ENCODE measurements at places on chromosomes 2 and 18.

DNA sequence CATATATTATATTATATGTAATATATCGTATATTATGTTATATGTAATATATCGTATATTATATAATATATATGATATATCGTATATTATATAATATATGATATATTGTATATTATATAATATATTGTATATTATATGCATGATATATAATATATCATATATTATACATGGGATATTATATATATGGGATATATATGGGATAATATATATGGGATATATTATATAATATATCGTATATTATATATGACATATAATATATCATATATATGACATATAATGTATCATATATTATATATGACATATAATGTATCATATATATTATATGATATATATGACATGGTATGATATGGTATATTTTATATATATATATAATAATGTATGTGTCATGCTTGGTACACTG lies 100.7 kb upstream of the STPG4 start:
- DNase-seq: no peak

GRCh38 chr18:3041843-3042242 lies 28.9 kb upstream of the LPIN2 start:
- no peak for DNase-seq

GRCh38 chr18:59382383-59382782 lies 23.3 kb upstream of the LMAN1 start:
- DNase-seq: no peak

- no peak for DNase-seq
These were observed 135.1 kb downstream of the DLGAP1 start for GRCh38 chr18:4319738-4320677.

GRCh38 chr2:169360984-169361705 lies 1.2 kb downstream of the LRP2 start:
- no peak for DNase-seq

GRCh38 chr2:37550190-37550589 lies 121.3 kb downstream of the CDC42EP3 start:
- no peak for DNase-seq

DNA sequence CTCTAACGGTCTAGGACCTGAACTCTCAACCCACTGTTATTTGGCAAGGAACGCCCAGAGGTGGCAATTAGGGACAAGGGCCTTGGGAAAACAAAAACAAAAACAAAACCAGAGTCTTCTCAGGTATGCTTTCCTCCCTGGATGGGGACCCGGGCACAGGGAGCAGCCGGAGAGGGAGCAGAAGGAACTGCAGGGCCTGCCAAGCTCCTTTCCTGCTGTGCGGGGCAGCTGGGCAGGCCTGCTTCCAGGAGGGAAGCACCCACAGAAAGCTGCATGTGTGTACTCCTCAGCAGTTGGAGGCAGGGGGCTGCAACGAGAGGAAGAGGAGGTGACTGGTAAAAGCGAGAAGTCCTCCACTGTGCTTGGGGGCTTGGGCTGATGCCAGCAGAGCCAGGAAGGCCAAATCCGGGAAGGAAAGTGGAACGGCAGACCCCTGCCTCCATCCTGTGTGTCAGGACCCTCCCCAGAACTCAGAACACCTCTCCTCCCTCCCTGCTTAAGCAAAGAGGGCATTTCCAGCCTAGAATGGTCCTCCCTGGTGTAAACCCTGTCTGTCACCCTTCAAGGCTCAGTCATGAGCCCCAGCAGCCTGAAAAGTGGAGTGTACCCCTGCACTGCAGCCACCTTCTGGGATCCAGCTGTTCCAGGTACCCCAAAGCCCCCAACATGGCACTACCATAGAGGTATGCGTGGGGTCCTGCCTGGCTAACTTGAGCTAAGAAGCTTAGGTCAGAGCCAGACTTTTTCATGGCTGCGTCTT lies 56.3 kb downstream of the DNMT3A start:
- DNase-seq: no peak

DNA sequence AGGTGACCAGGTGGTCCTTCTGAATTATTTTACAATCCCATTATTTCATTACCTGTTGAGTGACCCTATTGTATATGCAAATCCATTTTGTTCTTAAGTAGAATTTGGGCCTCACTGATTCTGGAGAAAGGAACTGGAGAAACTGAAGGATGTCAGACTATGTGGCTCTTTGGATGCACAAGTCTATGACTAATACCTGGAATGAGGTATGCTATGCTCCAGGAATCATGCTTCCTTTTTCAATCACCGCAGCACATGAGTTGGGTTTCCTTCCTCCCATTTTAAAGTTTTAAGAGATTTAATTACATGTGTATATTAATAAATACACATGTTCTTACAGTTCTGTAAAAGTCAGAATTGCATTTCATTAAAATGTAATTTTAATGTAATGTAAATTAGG lies 253.9 kb upstream of the VWC2L start:
- no peak for DNase-seq

- no peak for DNase-seq
These were observed 105.9 kb downstream of the TMX3 start for GRCh38 chr18:68608851-68609490.

GRCh38 chr2:85539361-85540132 lies 579 bp downstream of the MAT2A start:
- DNase-seq: peak; percentile 86

GRCh38 chr2:137937778-137938177 lies 26.5 kb upstream of the HNMT start:
- DNase-seq: no peak

- DNase-seq: no peak
These were observed 87.1 kb downstream of the SS18 start for GRCh38 chr18:26003356-26003755.

DNA sequence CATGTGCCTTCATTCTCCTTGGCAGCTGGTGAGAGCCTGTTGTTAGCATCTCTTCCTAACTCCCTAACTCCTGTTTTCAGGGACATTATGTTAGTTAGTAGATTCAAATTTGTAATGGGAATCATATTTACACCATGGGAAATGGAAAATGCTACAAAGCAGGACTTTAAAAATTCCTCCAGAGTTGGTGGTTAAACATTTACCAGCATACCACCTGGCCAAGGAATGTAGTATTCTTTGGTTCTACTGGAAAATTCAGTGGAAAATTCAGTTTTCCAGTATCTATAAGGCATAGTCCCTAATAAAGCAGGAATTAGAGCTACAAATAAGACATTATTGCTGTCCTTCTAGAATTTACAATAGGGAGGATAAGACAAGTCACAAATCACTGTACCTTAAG lies 291.7 kb downstream of the GPD2 start:
- no peak for DNase-seq

- DNase-seq: no peak
These were observed 276.0 kb downstream of the MTX2 start for GRCh38 chr2:176544991-176545956.

GRCh38 chr18:60656553-60656952 lies 284.0 kb upstream of the MC4R start:
- no peak for DNase-seq

DNA sequence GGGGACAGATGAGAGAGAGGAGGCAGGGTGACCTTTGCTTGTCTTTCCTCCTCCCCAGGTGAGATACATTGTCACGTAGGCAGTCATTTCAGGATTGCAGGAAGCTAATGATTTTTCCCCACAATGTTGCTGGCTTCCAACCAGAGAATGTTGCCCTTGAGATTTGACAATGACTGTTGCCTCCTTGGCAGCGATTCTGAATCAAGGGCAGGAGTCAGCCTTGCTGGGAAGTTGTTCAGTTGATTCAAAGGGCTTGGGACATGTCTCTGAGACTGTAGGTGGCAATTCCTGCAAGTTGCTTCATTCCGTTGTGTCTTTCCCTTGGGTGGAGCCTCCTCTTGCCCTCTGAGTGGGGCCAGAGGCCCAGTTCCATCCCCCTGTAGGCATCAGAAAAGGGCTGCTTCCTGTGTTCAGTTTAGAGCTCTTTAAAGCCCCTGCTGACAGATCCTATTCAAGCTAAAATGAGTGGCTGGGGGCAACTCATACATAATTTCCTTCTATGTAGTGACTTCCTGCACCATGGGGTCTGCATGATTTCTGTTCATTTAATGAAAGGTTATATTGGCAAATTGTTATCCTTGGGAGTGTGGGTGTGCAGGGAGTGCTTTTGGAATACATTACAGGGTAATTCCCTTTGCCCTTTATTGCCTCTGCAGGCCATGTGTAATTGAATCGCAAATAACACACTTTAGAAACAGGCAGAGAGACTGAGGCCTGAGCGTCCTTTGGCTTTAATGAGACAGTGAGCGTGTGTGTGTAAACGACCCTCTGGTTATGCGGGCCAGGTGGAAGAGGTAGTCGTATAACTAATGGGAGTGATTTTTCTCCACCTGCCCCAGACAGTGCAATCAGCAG lies 52.4 kb downstream of the GPR39 start:
- DNase-seq: no peak

- no peak for DNase-seq
These were observed 361.4 kb downstream of the DLGAP1 start for GRCh38 chr18:4093676-4094075.

DNA sequence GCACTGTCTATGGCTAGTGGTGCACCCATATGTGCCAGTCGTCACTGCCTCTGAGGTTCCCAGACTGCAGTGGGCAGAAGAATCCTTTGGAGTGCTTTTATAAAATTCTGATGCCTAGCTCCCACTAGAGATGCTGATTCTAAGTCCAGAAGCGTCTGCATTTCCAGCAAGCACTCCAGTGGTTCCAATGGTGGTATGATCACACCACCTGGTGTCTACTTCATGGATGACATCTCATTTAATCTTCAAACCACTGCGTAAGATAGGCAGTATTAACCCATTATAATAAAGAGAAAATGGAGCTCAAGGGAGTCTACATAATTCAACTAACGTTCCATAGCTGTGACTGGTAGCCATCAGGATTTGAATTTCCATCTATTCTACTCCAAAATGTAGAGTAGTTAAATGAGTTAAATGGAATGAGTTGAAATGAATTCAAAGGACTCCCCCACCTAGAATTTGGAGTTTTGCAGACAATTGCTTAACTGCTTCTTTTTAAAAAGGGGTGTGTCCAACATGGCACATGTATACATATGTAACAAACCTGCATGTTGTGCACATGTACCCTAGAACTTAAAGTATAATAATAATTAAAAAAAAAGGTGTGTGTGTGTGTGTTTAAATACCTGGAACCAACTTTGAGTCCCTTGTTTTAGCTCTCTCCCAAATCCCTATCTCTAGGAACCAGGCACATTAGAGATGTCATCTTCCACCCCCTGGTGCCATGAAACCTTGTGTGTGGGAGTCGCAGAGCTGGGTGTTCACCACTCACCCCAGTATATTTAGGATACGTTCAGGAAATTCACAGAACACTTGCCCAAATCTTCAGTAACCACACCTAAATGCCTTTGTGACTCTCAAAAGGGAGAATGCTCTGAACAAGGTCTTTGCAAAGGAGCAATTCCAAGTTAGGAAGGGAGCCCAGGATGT lies 14.1 kb downstream of the LAMA3 start:
- no peak for DNase-seq

DNA sequence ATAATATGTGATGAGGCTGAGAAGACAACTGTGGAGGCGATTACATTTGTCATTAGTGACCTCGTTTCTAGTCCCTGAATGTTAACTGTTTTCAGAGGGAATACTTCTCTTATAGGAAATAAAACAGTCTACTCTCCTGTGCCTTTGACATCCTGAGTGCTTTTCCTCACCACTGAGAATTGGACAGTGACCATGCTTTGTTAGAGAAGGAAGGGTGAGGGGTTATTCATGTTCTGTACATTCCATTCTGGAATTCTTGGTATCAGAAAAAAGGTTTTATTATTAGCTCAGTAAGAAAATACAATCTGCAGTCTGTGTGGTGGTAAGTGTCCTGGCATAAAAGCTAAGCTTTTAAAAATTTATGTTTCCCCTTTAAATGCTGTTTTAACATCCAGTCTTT lies 58.8 kb downstream of the PARD3B start:
- DNase-seq: no peak

DNA sequence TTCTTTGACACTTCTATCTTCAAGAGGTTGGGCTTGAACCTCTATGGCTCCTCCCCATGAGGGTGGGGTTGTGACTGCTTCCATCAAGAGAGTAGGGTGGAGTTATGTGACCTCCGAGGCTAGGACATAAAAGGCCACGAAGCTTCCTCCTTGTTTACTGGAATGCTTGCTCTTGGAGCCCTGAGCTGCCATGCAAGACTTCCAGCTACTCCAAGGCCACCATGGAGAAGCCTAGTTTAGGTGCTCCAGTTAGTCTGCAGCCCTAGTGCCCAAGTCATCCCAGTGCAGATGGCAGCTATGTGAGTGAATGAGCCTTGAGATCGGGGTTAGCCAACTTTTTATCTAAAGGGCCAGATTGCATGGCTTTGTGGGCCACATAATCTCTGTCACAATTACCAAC lies 2.4 kb upstream of the MERTK start:
- no peak for DNase-seq

DNA sequence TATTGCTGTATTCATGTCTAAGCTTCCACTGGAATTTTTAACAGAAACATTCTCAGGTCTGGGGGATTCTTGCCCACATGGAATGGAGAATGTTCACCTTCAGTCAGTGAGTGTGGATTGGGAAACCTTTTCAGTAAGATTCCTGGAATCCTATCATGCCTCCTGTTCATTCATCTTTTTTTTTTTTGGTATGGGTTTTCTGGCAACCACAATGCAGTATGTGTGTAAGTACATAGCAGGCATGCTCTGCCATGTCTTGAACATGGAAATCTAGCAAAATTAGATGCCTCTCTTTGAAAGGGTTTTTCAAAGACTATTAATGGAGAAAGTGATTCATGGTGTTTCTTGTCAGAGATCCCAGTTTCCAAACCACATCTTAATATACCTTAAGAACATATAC lies 176.5 kb downstream of the LTBP1 start:
- DNase-seq: no peak

- no peak for DNase-seq
These were observed 33.7 kb downstream of the DTNB start for GRCh38 chr2:25639696-25640095.

DNA sequence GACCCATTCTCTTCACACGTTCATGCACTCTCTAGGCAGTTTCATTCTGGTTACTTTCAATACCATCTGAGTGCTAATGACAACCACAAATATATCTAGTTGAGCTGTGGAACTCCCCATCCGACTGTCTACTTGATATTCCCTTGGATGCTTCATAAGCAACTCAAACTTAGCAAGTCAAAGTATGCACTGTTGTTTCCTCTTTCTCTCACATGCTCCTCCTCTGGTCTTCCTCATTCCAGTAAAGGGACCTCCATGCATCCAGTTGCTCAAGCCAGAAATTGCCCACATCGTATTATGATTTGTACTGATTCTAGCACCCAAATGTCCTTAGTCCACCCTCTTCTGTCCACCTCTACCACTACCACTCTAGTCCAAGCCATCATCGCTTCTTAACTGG lies 22.3 kb downstream of the SEMA4F start:
- no peak for DNase-seq

- no peak for DNase-seq
These were observed 239.2 kb upstream of the HS6ST1 start for GRCh38 chr2:128557831-128558241.

DNA sequence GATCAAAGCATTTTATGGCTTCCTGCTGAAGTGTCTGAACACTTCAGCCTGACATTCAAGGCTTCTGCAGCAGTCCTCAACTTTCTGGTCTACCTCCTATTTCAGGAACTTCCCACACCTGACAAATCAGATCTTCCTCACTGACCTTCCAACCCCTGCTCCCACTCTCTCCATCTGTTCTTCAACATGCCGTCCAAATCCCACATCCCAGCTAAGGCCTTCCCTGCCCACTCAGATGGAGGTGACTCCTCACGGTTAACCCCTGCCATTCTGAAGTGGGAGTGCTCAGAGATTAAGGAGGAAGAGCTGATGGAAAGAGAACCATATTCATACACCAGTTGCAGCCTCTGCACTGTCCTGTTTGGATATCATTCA lies 104.8 kb downstream of the POLR1A start:
- DNase-seq: no peak

Measured in activated CD8-positive, alpha-beta memory T cell treated with anti-CD3 and anti-CD28 coated beads, Interleukin-2, amount 10 ng/mL, durations not matched to agents 7 days and 5 days (primary cell).